ENCODE measurements at places on chromosomes 5 and 9.
A peak's percentile ranks its signal among the peaks of the same experiment; 100 is the strongest.

DNA sequence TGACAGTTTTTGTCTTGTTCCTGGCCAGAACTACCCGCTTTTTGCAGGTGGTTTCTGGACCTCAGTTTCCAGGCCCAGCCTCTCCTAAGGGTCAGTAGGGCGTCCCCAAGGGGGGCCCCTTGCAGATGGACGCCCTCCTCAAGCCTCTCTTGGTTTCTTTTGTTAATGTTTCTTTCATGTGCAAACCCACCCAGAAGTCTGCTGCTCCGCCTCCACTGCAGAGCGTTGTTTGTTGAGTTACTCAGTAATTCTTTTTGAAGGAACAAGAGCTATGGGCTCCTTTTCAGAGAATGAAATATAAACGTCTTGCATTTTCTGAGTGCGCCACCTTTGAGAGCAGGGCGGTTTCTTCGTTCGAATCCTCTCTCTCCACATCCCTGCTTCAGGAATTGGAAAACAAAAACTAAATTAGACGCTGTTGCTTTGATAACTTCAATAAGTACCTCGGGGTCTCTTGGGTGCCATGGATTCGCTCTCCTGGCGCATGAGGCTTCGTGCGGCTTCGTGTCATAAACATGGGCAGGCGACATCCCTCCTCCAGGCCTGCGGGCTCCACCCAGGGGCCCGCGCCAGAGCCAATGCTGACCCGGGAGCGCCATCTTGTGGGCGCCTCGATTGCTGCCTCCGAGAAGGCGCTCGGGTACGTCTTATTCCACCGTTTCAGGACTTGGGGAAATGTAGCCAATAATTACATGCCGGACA lies 38.3 kb upstream of the CKMT2 start:
- peak; percentile 75 for DNase-seq

DNA sequence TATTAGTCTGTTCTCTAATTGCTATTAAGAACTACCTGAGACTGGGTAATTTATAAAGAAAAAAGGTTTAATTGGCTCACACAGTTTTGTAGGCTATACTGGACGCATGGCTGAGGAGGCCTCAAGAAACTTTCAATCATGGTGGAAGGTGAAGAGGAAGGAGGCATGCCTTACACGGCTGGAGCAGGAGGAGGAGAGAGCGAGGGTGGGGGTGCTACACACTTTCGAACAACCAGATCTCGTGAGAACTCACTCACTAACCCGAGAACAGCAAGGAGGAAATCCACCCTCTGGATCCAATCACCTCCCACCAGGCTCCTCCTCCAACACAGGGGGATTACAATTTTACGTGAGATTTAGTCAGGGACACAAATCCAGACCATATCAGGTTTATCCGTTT lies 90.0 kb downstream of the RMI1 start:
- DNase-seq = no peak

DNA sequence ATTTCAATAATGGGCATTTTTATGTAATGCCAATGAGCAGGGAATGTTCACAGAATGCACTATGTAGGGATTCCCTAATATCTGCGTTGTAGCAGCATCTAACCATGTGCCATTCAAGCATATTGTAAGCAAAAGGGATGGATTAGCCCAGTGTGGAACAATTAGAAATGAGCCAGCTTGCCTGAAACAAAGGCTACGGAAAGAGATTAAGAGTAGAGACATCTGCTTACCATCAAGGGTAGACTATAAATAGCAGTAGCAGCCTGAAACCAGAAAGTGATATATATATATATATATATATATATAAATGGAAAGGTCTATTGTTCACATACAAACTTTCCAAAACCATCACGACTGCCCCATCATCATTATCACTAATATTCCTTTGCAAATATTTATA lies 31.9 kb upstream of the CEP120 start:
- DNase-seq = no peak

- DNase-seq = no peak
These were observed 511.7 kb downstream of the AGTPBP1 start for GRCh38 chr9:85230081-85230480.

DNA sequence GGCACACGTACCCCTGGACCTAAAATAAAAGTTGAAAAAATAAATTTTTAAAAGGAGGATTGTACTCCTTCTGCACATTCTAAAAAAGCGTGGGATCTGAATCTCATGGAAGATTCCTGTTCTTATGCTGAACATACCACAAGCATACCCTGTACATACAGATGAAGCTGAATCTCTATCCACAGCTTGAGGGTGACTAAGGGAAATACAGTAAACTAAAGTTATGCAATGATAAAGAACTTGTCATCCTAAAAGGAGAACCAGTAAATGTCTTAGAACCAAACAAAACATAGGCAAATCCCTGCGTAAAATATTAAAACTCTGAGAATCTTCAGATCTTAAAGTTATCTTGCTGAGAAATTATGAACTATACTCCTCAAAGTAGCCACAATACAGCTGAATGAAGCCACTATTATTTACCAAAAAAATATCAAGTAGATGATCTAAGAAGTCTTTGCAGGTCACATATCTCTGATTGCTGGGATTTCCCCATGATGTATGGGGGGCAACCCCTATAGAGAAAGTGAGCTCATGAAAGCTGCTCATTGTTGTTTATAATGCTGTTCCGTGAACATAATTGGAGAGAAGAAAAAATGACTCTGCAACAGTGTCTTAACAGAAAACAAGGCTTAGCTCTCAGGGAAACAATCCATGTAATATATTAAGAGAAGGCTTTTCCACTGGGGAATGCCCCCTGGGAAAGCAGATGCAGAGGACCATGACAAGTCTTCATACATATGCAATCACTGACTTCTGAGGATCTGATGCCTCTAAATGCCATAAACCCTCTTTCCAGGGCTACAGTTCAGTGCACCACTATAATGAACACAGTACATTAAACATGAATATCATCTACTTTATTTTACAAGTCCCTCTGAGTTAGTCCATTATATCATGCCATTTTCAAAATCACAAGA lies 210.1 kb downstream of the EPB41L4A start:
- DNase-seq = no peak

DNA sequence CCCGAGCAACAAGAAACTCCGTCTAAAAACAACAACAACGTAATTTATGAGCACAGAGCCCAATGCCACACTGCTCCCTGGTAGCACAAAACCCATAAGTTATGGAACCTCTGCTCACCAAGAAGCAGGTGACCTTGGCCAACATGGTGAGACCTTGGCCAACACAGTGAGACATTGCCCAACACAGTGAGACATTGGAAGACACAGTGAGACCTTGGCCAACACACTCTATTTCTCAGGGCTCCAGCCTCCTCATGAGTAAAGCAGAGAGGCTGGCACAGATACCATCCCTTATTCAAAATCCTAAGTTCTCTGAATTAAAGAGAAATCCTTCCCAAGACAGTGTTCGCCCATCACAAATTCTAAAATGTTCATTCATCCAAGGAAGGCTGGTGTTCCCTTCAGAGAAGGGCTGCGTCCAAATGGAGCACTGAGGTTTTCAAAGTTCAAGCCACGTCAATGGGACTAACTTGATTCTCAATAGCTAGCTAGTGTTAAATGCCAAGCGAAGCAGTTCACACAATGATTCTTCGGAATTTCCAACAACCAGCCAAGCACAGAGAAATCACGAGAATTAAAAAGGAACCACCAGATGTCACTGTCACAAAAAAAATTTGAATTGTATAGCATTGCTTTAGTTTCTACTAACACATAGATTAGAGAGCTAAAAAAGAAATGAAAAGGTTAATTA lies 29.5 kb downstream of the TTC39B start:
- no peak for DNase-seq

DNA sequence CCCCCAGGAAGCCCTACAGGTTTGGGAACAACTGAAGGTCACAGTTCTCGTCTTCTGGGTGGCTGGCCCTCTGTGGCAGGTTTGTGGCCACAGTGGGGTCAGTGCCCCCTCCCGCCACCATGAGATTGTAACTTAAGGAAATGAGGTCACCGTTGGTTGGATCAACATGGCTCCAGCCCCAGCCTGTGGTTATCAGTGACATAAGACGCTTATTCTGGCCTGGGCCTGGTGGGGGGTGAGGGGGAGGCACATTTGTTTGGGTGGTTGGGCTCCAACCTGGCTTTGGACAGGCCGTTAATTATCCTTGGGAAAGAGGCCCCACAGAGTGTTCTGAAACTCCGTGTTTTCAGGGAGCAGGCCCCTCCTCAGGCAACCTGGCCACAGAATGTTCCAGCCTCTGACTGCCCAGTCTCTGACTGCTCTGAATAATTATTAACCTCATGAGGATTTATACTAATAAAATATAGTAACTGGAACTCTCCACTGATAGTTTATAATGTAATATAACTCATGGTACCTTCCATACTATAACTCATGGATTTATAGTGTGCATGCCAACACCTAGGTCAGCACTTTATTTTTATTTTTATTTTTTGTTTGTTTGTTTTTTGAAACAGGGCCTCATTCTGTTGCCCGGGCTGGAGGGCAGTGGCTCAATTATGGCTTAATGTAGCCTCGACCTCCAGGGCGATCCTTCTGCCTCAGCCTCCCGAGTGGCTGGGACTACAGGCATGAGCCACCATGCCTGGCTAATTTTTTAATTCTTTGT lies 58.0 kb upstream of the RPL26L1 start:
- DNase-seq = no peak

DNA sequence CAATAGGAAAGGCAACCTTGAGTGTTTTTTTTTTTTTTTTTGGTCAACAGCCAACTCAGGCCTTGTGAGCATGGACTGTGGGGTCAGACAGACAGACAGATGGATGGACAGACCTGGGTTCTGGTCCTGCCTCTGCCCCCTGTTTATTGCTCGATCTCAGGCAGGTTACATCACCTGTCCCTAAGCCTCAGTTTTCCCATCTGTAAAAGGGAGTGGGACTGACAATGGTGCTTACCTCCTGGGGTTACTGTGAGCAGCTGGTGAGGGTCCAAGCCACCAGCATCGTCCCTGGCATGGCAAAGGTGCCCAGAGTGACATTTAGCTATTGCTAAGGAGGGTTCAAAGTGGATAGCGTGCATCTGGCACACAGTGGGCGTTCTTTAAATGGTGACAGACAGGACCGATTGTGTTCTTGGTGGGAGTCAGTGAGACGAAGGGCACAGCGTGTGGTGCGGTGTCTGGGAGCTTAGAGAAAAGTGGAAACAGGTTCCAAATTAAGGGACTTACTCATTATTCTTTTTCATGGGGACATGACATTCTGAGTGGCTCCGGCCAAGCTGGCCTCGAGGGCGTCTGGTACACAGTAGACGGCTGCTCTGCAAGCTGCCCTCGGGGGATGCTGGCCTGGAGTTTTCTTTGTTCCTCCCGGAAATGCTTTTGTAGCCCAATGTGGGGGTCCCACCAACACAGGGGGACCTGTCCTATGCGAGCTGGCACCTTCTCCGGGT lies 72.1 kb downstream of the COL27A1 start:
- no peak for DNase-seq

DNA sequence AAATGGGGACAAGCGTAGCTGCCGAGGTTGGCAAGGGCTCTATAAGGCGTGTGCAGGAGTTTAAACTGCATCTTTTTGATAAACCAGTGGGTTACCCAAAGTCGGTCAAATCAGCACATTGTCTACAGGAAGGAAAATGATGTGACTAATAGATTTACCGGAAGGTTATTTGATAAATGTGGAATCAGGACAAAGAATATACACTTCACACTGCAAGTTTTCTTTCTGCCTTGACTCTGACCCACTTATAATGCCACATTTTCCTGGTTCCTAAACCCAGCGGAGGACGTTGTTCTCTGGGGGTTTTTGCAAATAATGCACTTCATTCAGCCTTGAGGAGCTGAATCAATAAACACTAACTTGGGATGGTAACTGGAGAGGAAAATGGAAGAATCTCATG lies 76.8 kb downstream of the TTLL11 start:
- no peak for DNase-seq

DNA sequence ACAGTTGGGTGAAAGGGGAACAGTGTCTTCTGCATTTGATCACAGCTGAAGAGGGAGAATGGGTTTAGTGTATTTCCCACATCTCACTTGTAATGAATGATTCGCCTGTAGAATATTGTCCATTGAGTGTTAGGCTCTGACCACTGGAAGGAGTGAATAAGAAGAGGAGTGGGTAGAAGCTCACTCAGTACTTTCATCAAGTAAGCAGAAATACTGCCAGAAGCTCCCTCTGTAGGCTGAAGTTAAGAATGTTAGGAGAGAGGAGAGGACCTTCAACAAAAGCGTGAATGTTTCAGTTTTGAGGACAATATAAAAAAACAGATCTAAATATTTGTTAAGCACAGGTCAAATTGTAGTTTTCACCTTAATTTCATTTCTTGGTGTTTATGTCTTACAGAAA lies 27.5 kb downstream of the FSD1L start:
- no peak for DNase-seq

DNA sequence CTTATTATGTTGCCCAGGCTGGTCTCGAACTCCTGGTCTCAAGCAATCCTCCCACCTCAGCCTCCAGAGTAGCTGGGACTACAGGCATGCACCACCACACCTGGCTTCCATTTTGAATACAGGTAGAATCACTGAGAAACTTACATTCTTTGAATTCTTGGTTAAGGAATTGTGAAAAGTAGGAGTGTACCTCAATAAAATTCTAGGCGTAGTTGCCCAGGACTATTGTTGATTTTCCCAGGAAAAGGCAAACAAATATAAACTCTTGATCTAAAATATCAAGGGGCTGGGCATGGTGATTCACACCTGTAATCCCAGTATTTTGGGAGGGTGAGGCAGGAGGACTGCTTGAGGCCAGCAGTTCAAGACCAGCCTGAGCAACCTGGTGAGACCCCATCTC lies 16.8 kb upstream of the DMXL1 start:
- DNase-seq = no peak

GRCh38 chr5:154368041-154368800 lies 77.6 kb upstream of the SAP30L start:
- no peak for DNase-seq

GRCh38 chr9:17994695-17995425 lies 416.0 kb downstream of the SH3GL2 start:
- no peak for DNase-seq

DNA sequence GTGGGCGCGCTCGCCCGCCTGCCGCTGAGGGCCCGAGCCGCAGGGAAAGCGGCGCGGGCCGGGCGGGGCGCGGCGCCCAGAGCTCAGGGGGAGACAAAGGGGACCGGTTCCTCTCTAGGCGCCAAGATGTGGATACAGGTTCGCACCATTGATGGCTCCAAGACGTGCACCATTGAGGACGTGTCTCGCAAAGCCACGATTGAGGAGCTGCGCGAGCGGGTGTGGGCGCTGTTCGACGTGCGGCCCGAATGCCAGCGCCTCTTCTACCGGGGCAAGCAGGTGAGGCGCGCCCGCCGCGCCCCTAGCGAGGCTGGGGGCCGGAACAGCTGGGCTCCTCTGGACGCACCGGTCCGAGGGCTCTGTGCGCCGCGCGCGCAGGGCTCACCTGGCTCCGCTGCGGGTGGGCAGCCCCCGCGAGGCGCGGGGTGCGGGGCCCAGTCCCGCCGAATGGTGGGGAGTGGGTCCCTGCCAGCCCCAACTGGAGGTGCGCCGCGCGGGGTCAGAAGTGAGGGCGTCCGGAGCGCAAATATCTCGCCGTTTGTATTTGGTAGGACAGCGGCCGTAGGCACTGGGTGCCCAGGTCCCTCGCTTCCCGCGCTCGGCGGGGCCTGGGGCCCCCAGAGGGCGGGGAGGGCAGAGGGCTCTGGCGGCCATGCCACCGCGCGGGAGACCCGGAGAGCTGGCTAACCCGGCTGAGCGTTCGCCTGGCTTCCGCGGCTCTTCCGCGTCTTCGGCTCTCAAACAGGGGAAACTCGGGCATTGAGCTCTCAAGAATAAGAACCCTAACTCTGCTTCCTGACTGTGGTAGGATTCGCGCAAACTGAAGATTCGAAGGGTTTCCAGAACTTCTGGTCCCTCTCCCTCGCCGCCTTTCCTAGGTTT lies 607 bp downstream of the UHRF2 start:
- DNase-seq = no peak

- DNase-seq = no peak
These were observed 190.5 kb downstream of the ADCY2 start for GRCh38 chr5:7586480-7586879.

Data from stimulated activated CD4-positive, alpha-beta T cell treated with anti-CD3 and anti-CD28 coated beads, Interleukin-1b, Interleukin-23, amount 100 ng/mL, for 1 hour (primary cell).